T-helper 2 cell (primary cell): ENCODE measurements at places on chromosomes 12 and 14.

- no peak for DNase-seq
Measured at GRCh38 chr14:91040545-91040944, 19.9 kb downstream of the RPS6KA5 start.

- no peak for DNase-seq
Measured at GRCh38 chr14:52399921-52400595, 85.9 kb downstream of the PTGER2 start.

- no peak for DNase-seq
Measured at GRCh38 chr14:20789230-20789813, 8.3 kb downstream of the RNASE6 start.

DNA sequence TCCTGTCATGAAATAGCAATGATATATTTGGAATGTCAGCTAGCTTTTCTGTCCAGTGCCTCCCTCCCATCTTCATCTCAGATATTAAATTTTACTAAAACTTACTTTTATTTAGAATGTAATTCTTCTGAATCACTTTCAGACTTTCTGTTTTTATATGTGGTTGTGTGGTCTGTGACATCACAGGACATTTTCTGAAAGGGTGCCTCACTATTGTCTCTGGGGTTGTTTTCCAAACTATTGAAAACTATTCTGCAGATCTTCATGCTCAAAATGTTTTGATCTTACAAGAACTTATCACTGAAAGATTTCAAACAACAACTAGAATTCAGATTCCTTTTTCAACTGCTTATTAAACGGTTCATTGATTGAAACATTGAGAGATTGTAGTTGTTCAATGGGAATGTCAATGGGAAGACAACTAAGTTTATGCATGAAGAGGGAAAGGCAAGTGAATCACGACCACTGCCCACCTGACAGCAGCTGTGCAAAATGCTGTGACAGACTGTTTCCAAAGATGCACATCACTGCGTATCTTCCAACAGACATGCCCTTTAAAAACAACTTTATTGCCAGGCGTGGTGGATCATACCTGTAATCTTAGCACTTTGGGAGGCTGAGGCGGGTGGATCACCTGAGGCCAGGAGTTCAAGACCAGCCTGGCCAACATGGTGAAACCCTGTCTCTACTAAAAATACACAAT lies 51.3 kb downstream of the KLRG1 start:
- DNase-seq = peak; percentile 17

DNA sequence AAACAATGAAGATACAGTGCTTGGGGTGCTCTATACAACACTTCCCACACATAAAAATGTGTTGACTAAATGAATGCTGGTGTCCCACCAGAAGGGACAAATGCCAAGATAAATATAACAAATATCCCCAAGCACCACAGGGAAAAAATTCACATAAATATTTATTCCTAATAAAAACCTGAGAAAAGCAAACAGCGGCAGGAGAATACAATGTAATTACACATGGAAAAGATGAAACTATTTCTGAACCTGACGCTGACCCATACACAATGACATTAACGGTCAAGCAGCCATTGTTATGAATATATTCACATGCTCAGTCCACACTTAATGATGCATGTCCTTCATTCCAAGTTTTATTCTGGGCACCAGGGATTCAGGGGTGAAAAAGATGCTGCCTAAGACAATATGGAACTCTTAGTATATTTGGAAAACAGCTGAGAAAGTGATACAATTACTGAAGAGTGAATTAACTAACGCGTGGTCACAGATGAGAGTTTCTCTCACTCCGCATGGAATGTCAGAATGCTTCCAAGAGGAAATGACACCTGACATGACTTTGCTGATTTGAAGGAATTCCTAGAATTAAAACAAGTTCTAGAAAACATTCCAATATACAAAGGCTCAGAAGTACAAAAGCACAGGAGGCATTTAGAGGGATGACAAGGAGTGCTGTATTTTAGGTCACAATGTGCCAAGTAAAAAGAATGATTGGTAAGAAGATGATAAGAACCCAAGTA lies 27.9 kb upstream of the PTPRR start:
- DNase-seq = no peak

- DNase-seq = no peak
Measured at GRCh38 chr12:14313379-14314138, 51.9 kb upstream of the ATF7IP start.

DNA sequence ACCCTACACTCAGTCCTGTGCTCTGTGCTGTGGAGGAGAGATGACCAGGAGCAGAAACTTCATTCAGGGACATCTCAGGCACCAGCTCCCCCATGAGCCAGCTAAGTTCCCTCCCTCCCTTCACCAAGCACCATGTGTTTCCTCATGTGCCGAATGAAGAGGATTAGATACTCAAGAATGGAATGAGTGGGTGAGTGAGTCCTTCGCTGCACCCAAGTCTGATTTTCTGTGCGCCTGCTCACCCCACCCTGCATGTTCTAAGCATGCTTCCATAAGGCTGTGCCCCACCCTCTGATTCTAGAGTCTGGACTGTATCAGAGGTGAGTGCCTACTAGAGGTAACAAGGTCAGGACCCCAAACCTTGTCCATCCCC lies 12.1 kb downstream of the SERPINA5 start:
- no peak for DNase-seq

GRCh38 chr14:102749393-102750305 lies 27.6 kb upstream of the TRAF3 start:
- DNase-seq = no peak

- no peak for DNase-seq
Measured at GRCh38 chr14:81095539-81095938, 125.2 kb downstream of the GTF2A1 start.

GRCh38 chr14:33317675-33318074 lies 379.0 kb downstream of the NPAS3 start:
- DNase-seq = no peak

GRCh38 chr12:29901585-29901984 lies 117.8 kb upstream of the TMTC1 start:
- no peak for DNase-seq

GRCh38 chr14:70660967-70661893 lies 19.5 kb downstream of the TTC9 start:
- DNase-seq = no peak

DNA sequence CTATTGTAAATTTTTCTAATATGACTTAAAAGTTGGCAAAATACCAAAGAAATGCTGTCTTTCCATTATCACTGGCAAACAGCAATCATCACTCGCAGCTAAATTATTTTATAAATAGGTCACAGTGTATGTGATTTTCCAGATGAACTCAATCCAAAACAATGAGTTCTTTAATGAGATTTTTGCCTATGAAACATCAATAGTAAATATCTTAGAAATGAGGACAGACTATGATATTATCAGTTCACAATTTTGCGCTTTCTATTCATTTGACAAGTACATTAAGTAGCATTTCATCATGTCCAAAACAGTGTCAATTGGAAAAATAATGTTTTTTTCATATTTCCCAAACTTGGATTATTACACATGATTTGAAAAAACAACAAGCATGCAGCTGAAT lies 65.7 kb downstream of the PIK3C2G start:
- DNase-seq = no peak

- DNase-seq = peak; percentile 12
Measured at GRCh38 chr14:85533023-85533860, 3.3 kb downstream of the FLRT2 start.

DNA sequence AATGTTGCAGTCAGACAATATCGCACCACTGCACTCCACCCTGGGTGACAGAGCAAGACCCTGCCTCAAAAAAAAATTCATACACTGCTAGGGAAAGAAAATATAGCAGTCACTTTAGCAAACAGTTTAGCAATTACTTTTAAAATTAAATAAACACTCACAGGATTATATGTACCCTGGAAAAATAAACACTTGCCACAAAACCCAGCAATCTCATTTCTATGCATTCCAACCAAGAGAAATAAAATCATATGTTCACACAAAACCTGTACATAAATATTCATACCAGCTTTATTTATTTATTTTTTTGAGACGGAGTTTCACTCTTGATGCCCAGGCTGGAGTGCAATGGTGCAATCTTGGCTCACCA lies 20.2 kb downstream of the ATXN2 start:
- DNase-seq = no peak

GRCh38 chr12:87439990-87440827 lies 589.0 kb downstream of the C12orf50 start:
- DNase-seq = no peak

DNA sequence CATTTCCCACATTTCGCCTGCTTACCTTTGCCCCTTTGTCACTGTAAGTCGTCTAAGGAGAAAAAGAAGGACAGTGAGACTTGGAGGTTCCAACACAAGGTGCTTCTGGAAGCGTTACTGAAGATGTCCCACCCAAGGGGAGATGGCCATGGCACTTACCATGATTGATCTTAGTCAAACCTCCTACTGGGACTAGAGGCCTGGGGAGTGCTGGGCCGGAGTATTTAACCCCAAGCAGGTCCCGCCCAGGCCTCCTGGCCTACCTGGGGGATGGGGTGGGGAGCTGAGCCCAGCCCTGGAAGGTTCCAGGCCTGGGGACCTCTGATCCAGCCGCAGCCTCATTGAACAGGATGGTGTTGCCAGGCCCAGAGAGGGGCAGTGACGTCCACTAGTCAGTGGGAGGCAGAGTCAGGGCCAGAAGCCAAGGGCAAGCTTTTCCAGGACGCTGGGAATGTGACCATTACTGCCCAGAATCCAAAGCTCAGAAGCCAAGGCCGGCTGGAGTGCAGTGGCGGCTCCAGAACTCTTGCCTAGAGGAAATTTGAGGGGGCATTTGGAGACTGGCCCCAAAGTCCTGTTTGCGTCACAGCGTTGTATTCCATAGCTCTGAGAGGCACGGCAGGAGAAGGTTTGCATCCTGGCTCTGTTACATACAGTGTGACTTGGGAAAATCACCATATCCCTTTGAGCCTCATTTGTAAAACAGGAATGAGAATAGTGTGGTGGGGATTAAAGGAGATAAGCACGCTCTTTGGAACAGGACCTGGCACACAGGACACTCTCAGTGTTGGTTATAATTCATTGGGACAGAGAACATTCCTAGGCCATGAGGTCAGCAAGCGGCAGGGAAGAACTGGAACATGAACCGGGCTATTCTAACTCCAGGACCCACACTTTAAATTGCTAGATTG lies at the start of gene HPD:
Gene HPD (minus strand): TSS at position 198 of the 911 bp plus-strand sequence. CDS start 36 bp downstream, at position 162.
- no peak for DNase-seq

GRCh38 chr12:108327621-108328344 lies 11.3 kb downstream of the CMKLR1 start:
- no peak for DNase-seq

GRCh38 chr12:97276661-97277429 lies 185.8 kb upstream of the RMST start:
- DNase-seq = no peak

DNA sequence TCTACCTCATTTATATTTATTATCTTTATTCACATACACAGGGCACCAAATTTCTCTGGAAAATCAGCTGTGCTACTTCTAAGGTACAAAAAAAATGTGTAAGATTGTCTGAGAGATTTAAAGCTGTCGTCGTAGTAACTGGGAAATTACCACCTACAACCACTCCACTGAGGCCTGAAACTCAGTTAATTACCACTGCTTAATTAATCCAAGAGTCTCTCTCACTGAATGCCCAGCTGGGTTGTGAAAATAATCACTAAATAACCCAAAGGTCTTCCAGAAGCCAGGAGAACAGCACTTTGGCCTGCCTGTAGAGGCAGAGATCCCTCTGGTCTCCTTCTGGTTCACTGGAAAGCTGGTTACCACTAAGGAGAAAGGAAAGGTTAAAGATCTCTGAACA lies 207.2 kb upstream of the TMPO start:
- DNase-seq = no peak

DNA sequence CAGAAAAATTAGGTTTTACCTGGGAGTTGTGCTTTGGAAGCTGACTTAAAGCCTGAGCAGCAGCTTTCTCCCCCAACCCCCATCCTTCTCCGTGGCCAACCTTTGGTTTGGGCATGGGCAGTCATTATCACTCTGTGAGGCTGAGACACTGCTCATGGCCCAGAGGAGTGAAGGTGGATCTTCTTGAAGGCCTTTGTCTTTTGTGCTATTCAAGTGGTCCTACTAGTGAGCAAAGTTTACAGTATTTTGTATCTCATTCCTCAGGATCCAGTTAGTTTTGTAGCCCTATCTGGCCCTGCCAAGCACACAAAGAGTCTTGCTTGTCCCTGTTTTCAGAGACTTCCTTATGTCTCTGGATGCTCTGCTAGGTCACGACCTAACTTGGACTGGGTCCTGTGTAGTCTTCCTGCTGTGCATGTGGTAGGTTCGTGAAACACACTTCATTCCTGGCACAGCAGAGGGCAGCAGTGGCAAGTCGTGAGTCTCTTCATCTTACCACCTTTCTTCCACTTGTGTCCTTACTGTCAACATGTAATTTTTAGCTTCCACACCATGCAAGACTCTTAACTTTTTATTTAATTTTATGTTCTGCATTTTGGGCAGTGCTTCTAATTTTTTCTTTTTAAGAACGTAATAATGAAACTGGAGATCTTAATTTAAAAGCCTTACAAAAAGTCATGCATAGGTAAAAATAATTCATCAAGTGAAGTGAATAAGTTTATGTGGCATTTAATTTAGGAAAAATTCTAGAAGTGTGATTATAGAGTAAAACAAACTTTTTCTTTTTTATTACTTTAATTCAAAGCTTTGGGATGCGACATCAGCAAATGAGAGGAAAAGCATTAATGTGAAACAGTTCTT lies 53.7 kb downstream of the APAF1 start:
- no peak for DNase-seq

DNA sequence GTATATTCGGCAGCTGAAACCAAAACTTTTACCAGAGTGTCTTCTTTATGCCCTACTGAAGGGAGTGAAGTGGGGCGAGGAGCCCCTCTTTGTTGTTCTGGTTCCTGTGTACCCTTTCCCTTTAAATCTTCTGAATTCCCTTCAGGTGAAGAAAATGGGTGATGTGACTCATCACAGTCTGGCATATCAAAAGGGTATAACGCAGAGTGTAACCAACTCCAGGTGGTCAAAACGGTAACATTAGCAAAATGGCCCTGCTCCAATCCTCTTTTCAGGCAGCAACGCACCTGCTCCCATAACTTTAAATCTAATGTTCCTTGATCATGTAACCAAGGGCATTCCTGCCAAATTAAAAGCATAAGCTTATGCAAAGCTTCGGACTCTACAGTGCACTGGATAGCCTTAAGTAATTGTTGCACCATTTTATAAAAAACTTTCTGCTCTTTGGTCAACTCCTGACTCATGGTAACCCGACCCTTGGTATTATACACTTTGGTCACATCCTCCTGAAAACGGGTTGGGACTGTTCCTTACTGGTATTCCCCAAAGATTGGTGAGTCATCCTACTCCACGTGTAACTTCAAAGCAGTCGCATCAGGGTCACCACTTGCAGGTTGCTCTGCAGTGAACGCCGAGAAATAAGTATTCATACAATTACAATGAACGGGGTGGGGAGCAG lies 83.1 kb downstream of the KCNMB4 start:
- DNase-seq = no peak

DNA sequence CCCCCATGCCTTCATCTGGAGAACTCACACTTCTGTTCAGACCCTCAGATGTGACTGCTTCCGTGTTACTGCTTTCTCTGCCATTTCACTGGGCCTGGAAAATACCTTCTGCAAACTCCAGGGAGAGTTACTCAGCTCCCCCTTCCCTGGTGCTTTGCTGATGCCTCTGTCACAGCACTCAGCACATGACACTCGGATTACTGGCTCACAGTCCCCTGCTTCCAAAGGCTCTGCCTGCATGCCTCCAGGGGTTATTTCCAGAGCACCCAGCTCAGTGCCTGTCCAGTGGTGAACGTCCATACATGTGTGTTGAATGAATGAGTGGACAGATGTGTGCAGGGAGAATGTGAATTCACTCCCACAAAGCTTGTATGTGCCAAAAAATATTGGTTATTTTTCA lies 237.2 kb upstream of the FKBP4 start:
- no peak for DNase-seq

- DNase-seq = no peak
Measured at GRCh38 chr12:121861636-121862254, 3.1 kb upstream of the HPD start.
